Amniotic stem cell (primary cell): ENCODE measurements at places on chromosomes 11 and 22.

DNA sequence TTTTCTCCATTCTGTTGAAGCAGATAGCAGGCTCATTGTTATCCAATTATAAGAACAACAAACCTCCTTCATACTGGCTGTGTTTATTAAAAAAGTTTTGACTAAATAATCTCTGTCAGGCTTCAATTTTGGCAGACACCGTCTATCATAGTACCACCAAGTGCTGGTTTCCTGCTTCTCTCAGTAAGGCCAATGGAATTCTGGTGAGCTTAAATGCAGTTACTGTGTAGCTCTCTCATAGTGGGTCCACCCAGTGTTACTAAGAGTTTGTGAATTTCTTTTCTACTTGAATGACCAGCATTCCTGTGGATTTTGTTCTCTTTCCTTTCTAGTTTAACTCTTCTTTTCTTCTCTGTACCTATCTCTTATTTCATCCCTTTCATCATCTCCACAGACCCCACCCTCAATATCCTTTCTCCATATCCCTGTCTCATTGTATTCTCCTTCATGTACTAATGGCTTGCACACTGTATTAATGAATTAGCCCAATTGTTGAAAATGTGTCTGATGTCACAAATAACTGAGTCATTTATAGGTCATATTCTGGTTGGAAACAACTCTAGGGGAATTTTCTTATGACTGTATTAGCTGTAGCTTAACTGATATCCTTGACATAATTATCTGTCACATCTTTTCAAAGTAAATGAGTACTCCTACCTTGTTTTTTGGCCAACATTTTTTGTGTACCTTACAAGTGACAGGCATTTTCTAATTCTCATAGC lies 372.1 kb downstream of the FAT3 start:
- no peak for DNase-seq

DNA sequence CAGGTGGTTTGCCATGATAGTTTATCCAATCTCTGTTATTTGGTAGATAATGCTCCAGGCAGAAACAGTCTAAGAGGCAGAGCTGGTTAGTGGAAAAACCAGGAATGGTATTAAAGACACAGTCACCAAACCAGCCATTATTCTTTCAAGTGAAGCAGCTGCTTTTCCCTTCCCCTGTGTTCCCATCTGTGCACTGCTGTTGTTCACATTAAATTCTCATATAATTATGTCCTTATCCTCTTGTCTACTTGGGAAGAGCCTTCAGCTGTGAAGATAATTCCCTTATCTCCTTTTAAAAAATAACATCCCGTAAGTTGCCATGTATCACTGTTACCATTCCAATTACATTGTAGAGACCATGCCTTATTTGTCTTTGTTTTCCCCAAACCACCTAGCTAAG lies 5.2 kb upstream of the TBCEL start:
- DNase-seq, result no peak

DNA sequence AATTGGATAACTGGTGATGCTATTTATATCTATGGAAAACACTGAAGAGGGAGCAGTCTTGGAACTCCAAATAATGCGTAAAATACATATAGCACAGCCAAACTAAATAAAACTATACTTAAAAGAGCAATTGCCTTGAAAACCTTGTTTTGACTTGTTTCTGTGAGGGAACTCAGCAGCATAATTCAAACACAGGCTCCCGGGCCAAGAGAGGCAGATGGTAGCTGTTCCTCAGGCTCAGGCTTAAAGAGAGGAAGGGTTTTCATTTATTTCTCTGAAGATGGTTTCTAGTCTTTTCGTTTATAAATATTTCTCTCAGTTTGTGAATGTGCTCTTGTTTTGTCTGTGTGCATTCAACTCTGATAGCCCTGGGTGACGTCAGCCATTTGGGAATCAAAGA lies 82.4 kb downstream of the FANCF start:
- DNase-seq, result no peak

GRCh38 chr22:26975865-26976264 lies 318.5 kb downstream of the MIAT start:
- DNase-seq, result no peak

- no peak for DNase-seq
Measured at GRCh38 chr22:29060251-29060869, 1.3 kb downstream of the C22orf31 start.

DNA sequence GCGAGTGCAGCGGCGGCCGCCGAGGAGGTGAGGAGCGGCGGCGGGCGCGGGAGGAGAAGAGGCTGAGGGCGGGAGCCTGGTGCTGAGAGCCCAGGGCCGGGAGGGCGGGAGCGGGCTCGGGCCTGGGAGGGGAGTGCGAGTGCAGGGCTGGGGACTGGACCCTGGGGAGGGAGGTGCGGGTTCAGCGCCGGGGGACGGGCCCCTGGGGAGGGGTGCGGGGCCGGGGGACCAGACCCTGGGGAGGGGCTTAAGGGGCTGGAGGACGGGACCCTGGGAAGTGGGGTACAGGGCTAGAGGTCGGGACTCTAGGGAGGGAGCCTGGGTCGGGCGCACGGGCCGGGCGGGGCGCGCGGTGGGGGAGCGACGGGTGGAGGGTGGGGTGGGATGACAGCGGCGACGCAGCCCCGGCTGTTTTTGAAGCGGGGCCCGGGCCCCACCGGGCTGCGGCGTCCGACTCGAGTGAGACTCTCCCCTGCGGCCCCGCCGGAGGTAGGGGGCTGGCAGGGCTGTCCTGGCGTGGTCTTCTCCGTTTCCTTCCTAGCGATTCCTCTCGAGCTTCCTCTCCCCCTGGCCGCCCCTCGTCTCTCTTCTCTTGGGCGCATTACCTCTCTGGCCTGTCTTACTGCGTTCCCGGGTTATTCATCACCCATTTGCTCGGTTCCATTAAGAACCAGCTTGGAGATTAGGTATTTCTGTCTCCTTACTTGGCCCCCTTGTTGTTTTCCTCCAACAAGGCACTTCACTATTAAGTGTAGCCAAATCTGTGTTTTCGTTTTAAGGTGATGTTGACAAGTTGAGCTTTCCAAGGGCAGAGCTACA lies 754 bp downstream of the NUP50 start:
- DNase-seq, result no peak

GRCh38 chr11:96107143-96107824 lies 183.4 kb upstream of the MTMR2 start:
- no peak for DNase-seq

- DNase-seq, result no peak
Measured at GRCh38 chr11:62208785-62209144, 292 bp downstream of the SCGB2A1 start.

GRCh38 chr11:2864901-2865300 lies 20.7 kb downstream of the CDKN1C start:
- DNase-seq, result no peak

- no peak for DNase-seq
Measured at GRCh38 chr11:36139767-36140166, 149.5 kb downstream of the COMMD9 start.

GRCh38 chr11:17298302-17298701 lies 21.8 kb downstream of the NUCB2 start:
- DNase-seq, result no peak

DNA sequence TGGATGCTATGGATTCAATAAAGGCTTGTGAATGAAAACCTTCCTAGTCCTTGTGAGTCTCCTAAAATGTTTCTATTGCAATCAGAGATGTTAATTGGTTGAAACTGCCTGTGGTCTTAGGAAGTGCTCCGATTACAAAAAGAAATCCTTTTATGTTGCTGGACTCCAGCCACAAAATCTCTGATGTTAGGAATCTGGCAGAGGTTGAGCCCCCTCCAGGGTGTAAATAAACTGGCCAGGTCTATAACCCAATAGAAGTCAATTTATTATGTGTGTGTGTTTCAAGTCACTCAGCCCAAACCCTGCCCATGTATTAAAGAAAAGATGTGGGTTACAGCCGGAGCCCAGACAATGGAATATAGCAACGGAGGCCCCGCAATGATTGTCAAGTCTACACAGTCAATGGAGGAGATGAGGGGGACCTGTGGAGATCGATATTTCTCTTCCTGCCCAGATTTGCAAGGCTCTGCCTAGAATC lies 218.1 kb upstream of the SORL1-AS1 start:
- no peak for DNase-seq

- no peak for DNase-seq
Measured at GRCh38 chr11:24808173-24808572, 311.3 kb downstream of the LUZP2 start.

GRCh38 chr22:32206774-32207758 lies 2.2 kb upstream of the RFPL2 start:
- DNase-seq, result no peak

- no peak for DNase-seq
Measured at GRCh38 chr11:48013269-48013901, 33.0 kb downstream of the PTPRJ start.

DNA sequence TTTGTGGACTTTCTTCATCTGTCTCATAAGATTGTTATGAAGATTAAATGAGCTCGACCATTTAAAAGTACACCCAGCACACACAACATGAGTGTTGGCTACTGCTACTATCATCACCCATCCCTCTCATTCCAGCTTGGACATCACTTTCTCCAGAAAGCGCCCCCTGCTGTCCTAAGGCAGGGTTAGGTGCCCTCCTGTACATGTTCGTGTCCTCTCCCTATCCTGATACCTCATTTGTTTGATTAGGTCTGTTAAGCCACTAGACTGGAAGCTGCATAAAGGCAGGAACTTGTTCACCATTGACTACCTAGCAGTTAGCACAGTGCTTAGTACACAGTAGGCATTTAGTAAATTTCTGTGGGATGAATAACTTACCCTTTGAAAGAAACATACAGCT lies 85.5 kb downstream of the ENTHD1 start:
- no peak for DNase-seq

DNA sequence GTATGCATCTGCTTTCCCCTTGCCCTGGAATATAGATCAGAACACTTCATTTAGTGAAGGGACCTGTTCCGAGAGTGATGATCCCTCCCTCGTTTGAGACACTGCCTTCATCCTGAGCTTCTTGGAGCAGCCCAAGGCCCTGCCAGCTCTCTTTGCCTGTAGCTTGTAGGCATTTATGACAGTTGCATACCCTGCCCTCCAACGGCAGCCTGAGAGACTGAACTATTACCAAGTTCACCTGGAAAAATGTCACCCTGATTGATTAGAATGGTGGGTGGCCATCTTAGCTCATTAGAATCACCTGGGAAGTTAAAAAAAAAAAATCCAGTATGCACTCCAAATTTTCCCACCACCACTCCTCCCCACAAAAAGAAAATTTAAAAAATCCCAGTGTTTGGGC lies 1.5 kb downstream of the MICAL3 start:
- no peak for DNase-seq

DNA sequence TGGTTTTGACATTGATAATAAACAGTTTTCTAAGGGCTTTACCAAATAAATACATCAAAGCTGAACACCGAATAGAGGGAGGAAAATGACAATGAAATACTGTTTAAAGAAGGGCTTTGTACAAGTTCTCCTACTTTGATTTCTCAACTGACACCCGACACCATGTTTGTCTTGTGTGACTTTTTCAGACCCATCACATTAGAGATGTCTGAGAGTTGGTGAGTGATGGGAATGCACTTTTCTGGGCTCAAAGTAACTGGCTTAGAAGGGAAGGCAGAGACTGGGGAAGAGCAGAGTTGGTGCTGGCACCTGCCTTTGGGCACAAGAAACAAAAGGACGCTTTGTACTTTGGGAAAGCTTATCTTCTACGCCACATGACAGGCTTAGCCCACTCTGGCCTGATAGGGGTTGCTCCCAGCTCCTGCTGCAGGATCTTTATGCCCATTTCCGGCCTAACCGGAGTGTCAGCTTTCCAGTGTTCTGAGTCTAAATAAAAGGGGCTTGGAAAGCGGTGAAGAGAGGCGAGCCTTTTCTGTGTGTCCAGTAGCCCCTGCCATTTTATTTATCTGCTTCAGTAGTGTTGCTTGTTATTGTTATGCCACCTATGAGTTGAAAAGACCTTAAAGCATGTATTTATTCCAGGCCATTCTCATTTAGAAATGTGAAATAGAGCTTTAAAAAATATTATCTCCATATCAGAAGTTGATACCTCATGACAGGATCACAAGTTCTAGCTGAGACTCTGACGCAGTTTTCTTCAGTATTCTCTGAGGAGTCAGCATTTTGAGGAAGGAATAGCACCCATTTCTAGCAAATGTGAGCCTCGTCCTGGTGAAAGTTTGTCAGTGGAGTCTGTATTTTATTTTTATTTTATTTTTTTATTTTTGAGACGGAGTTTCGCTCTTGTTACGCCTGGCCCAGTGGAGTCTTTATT lies 24.2 kb downstream of the KREMEN1 start:
- no peak for DNase-seq

GRCh38 chr11:129249923-129250322 lies 57.8 kb upstream of the ARHGAP32 start:
- DNase-seq, result no peak

GRCh38 chr11:111259896-111260295 lies 14.4 kb downstream of the POU2AF2 start:
- no peak for DNase-seq

DNA sequence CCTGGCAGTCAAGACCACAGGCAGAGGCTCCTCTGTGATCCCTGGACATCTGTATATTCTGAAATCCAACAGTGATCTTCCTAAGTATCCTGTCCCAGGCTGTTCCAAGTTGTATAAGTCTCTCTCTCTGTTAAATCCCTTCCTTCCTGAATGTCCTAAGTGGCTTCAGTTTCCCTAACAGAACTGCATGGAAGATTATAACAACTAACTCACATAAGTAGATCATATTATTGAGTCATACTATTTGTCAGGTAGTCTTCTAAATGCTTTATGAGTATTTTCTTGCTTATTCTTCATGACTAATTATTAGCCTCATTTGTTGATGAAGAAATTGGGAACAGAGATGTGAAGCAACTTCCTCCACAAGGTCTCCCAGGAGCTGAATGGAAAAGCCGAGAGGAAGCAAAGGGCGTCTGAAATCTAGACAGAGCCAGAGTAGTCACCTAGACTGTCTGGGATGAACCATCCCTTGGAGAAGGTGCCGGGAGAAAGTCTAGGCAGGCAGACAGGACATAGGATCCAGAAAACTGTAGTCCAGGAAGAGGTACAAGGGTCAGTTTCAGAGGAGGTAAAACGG lies 93.2 kb upstream of the FAT3 start:
- DNase-seq, result no peak

DNA sequence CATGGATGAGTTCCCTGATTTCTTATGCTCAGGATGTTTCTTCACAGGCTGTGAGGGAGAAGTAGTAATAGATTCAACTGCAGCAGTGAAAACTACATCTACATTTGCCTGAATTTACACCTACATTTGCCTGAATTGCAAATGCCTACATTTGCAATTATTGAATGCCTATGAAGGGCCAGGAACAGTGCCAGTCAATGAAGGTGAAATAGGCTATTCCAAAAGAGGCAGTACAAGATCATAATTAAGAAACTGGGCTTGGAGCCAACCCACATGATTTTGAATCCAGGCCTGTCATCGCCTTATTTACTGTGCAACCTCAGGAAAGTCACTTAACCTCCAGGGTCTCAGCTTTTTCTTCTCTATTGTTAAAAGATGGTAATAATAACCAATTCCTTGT lies 1353.3 kb downstream of the FAM181B start:
- no peak for DNase-seq

- no peak for DNase-seq
Measured at GRCh38 chr22:25372000-25372595, 152.7 kb downstream of the CRYBB2 start.

- DNase-seq, result no peak
Measured at GRCh38 chr11:27451244-27451965, 21.2 kb downstream of the LGR4 start.
